ENCODE measurements at places on chromosomes 2 and 18.
A peak's percentile ranks its signal among the peaks of the same experiment; 100 is the strongest.

DNA sequence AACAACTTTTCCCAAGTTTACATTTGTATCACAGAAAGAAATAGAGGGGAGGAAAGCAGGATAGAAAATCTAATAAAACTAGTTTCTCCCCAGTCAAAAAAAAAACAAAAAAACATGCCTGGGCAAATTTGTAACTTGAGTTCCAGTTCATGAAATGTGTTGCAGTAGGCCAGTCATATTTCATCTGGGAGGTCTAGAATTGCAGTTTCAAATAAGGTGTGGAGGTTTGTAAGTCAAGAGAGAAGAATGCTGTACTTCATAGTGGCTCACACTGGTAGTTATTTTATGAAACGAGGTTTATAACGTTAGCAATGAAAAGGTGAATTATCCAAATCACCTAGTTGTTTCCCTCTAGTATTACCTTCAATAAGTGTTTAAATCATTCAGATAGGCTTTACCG is 1313.9 kb upstream of the SLC39A10 start:
- no peak for DNase-seq

DNA sequence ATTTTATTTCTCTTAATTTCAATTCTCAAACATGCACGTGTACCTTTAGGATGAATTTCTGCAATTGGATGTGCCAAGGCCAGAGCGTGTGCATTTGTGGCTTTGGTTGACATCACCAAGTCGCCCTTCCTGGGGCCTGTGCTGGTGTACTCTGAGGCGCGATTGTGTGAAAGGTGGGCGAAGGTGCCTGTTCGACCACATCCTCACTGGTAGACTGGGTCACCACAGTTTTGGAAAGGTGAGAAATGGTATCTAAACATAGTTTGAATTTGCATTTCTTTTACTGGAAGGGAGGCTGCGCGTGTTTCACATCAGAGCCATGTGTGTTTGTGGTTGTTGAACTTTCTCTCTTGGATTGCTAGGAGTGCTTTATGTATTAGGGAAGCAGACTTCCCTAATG is 89.8 kb downstream of the LDLRAD4 start:
- DNase-seq, result no peak

DNA sequence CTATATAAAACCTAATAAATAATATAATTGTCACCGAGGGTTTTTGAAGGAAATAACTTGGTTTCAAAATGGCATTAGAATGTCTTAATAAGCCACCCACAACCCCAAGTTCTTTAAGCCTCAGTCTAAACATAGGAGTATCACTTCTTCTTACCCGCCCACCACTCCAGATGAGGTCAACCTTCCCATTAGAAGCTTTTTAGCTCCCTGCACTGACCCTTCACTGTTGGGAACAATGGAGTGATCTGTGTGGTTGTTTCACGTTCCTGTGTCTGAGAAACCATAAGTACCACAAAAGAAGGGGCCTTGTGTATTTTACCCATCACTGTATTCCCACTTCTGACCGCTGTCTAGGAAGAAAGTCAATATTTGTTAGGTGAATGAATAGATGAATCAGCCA is 326.3 kb upstream of the ZNF521 start:
- no peak for DNase-seq

GRCh38 chr2:43024515-43025011 is 201.8 kb downstream of the ZFP36L2 start:
- DNase-seq, result no peak

- DNase-seq, result no peak
These were observed 35.1 kb upstream of the ROCK2 start for GRCh38 chr2:11379558-11379957.

DNA sequence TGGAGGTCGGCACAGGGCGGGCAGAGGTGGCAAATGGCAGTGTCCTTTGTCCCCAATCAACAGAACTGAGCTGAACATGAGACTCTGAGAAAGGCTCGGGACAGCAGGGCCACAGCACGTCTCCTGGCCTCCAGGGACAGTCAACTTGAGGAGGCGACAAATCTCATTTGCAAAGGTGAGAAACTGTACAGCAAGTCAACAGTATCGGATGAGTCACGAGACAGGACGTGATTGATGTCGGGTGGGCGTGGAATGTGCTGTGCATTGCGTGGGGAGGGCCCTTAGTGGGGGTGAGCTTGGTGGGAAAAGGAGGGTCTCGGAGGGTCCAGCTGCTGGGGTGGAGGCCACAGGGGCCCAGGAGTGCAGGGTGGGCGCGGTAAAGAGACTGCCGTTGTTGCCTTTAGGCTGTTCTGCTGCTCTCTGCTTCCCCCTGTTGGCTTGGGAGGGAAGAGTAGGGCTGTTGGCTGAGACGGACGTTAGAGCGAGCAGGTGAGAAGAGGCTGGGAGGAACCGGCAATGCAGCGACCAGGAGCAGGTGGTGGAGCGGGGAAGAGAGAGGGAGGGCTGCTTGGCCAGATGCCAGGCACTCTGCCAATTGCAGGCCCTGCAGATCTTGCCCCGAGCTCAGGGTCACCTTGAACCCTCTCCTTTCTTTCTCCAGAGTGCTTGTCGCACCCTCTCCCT is 164.3 kb downstream of the BCL2 start:
- DNase-seq, result peak; percentile 50

GRCh38 chr18:69567813-69568488 is 167.3 kb downstream of the DOK6 start:
- DNase-seq, result no peak

DNA sequence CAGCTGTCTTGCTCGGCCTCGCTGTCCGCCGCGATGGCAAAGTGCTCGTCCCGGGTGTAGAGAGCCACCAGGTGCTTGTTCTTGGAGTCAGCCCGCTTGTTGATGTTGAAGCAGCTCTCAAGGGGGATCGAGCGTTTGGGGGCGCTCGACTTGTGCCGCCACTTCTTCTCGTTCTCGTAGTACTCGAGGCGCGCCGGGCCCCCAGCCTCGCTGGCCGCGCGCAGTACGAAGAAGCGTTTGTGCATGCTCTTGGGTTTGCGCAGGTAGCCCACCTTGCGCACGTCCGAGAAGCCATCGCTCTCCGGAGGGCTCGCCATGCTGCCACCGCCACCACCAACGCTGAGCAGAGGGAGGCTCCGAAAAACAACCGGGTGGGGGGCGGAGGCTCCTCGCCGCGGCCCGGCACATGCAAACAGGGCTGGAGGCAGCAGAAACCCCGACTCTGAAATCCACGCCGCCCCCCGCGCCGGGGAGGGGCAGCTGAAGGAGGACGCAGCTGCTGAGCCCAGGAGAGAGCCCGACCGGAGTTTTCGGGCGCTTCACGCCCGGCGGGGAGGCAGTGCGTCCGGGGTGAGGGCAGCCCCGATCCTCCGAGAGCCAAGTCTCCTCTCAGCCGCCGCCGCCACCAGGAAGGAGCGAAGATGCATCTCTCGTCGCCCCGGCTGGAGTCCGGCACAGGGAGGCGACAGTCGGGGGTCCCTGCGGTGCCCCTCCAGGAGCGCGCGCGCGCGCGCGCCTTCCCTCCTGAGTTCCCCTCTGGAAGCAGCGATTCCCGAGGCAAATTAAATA is 1.0 kb downstream of the IRS1 start:
- no peak for DNase-seq

DNA sequence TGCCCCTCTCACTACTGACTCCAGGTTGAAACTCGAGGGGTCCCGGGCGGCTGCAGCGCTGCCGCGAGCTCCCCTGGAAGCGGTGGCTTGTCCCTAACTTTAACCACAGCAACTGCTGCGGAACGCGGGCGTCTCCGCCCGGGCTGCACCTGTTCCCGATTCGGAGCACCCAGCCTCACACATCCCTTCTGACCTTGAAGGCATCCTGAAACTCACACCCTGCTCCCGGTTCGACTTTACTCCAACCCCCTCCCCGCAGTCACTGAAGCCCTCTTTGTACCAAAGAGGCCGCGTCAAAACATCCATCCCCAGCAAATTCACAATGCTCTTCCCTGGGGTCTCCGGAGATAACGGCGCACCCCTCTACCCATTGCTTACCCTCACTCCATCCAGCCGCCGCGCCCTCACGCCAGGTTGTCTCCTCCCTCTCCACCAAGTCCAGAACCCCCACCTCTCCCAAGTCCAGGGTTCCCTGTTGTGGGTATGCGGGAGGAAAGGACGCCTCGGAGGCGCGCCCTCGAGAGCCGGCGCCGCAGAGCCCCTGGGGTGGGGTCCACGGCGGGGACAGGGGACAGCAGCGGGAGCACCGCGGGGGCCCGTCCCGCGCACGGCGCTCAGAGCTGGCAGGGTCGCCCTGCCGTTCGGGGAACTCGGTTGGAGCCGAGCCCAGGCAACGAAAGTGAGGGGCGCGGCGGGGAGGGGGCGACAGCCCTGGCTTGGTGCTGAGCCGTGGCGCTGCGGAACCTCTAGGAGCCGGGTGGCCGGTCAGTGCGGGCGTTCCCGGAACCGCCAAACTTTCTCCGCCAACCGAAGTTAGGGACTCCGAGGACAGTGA is 934 bp downstream of the MYO5B start:
- peak; percentile 40 for DNase-seq

DNA sequence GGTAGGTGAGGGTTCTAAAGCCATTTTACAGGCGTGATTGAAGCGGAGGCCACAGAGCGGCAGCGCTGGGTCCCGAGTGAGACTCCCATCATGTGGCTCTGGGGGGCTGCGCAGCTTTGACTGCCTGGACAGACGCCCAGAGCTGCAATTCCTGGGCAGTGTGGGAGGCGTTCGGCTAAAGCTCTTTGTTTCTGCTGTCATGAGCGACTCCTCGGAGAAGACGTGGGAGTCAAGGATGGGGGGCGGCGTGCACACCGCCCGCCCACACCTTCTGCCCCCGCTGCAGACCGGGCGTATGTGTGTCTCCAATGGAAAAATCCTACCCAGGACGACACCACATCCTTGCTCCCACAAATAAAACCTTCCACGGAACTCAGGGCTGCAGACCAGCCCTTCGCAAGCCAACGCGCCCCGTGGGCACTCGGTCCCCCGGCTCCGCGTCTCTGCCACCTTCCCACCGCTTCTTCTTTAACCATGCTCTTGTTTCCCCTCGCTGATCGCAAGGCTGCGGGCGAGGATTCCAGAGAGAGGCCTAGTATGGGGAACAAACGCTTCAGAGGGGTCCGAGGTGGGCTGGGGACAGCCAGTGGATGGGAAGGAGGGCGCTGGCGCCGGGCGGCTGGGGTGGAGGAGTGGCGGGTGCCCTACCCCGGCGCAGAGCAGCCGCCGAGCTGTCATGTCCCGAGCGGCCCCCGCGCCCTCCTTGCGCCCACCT is 680 bp upstream of the LBH start:
- peak; percentile 46 for DNase-seq

GRCh38 chr2:22494156-22494555 is 890.8 kb upstream of the KLHL29 start:
- no peak for DNase-seq

DNA sequence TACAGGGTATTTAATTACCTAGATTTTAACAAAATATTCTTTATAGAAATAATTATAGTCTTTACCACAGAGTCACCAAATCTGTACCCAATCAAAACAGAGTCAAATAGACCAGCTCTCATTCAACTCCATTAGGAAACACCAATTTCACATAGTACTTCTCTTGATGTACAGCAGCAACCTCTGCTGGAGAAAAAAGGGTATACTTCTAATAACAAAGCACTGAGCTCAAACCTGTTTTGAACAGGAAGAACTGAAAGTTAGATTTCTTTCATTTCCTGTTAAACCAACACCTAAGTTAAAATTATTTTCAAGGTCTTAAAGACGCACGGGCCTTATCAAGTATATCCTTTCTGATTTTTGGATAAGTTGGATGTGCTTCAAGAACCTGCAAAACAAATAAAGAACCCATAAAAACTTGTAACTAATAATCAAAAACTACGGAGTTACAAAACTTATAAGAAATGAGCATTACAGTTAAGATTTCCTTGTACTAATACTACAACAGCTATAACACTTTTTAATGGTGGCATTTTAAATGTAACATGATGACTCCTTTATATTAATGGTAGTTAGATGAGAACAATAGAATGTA is 79.0 kb downstream of the TTC21B start:
- no peak for DNase-seq

DNA sequence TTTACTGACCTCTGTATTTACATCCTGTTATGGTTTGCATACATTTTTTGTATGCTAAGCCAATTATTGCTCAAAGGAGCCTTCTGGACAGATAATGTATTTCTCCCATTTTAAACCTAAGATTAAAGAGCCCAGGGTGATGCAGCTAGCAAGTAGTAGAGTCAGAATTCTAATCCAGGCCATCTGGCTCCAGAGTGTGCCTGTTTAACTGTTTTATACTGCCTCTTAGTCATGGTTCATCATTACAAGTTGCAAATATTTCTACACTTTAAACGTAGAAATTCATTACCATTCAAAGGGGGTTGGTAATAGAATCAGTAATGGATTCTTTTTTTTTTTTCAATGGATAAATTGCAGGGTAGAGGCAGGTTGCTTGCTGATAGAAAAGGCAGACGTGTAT is 52.4 kb downstream of the EPC2 start:
- no peak for DNase-seq
